ENCODE measurements at places on chromosomes 4 and X.

- no peak for DNase-seq
Observed at GRCh38 chr4:121953860-121954259, 2.0 kb upstream of the TRPC3 start.

- DNase-seq = no peak
Observed at GRCh38 chr4:79044141-79044659, 105.0 kb upstream of the PAQR3 start.

- DNase-seq = no peak
Observed at GRCh38 chr4:114040319-114041116, 61.1 kb upstream of the ARSJ start.

DNA sequence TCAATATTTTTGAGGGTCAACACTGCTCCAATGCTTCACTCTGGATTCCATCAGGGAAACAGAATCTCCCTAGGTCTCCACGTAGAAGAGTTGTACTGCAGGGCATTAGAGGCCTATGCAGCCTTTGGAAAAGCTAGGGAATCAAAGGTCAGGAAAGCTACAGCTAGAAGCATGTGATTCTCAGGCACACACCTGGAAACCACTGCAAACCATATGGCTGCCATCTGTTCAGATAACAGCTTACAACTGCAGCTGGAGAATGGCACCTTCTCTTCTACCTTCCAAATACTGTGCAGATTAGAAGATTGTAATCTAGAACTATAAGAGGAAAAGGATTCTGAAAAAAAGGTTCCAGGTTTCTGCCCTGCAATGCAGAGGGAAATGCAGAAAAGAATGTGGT lies 60.6 kb downstream of the BTC start:
- DNase-seq = no peak

DNA sequence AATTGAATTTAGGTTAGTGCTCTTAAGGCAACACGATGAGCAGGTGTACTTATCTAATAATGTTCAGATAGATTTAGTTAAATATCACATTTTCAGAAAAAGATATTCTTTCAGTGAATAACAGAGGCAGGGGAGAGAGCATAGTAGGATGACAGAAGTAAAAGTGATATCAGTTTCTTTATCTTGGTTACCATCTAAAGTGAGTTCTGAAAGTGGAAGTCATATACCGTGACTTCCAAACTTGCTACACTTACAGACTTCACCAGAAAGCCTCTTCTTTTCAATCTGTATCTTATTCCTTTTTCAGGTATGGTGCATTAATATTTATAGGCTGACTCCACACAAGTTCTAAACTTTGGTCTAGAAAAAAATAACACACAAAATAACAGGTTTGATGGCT lies 124.9 kb downstream of the POU4F2 start:
- no peak for DNase-seq

DNA sequence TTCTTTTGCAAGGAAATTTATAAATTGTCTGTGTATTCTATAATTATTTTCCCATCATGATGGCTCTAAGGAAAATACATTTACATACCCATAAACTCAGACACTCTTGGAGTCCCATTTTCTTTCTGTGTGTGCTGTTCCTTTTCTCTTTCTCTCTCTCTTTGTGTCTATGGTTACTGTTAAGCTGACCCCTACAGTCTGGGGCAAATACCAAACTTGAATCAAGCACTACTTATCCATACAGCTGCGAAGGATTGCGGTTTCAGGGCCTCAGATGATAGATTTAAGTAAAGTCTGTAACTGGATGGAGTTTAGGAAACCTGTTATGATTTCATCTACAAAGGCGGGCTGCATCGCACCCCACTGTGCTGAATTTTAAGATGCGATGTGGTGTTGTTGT lies 150.2 kb downstream of the SHROOM3 start:
- DNase-seq = no peak

- DNase-seq = no peak
Observed at GRCh38 chrX:46463682-46464081, 81.5 kb downstream of the ZNF674 start.

DNA sequence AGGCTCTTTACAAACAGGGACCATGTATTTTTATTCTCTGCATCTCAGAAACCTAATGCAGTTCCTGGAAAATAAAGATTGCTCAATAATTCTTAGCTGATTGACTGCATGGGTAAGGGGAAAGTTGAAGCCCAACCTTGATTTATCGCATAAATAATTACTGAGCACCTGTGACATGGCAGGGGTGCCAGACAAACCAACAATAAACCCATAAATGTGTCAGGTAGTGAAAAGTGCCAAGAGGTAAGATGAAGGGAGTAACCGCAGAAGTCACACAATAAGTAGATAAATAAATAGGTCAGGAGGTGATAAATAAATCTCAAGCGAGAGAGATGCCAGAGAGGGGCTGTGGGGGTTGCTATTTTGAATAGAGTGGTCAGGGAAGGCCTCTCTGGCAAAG lies 20.1 kb upstream of the AP1S2 start:
- DNase-seq = no peak

DNA sequence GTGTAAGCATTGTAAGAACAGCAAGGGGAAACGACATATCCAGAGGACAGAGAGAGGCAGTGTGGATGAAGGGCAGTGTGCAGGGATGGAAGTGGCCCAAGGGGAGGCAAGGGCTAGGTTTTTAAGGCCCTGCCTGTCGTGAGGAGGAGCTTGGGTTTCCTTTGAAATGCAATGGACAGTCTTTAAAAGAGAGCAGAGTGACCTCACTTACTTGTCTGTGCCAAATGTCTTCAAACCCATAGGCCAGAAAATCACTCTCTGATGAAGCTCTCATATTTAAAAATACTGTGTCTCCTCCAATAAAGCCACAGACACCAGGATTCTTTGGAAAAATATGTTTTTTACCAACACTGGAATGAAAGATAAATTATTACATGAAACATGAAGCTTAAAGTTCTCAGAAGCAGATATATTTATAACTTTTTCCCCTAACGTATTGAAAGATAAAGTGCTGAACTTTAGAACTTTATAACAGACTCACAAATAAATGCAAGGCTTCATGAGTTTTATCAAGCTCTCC lies 19.2 kb upstream of the ATXN3L start:
- DNase-seq = no peak

- DNase-seq = no peak
Observed at GRCh38 chr4:55338486-55338885, 7.6 kb upstream of the SRD5A3 start.

GRCh38 chr4:185270037-185270436 lies 60.6 kb downstream of the SNX25 start:
- DNase-seq = no peak

- no peak for DNase-seq
Observed at GRCh38 chr4:1400831-1401408, 5.3 kb downstream of the NKX1-1 start.

GRCh38 chr4:134324179-134324578 lies 122.6 kb upstream of the PABPC4L start:
- no peak for DNase-seq

- DNase-seq = no peak
Observed at GRCh38 chr4:118920247-118920646, 31.6 kb downstream of the SYNPO2 start.

- no peak for DNase-seq
Observed at GRCh38 chrX:46044486-46044885, 500.7 kb downstream of the ZNF674 start.

- DNase-seq = no peak
Observed at GRCh38 chr4:101334963-101335572, 12.3 kb downstream of the PPP3CA start.

DNA sequence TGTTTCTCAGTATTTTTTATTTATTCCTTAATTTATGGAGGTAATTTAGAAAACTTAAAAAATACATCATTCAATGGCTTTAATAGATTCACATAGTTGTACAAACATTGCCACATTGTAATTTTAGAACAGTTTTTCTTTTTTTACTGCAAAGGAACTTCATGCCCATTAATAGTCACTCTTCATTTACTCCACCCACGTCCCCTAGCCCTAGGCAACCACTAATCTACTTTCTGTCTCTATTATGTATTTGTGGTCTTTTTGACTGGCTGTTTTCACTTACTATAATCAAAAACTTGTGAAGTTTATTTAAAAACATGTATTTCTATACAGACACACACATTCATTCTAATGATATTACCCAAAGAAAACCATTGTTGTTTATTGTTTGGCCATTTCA lies 664.8 kb downstream of the GRID2 start:
- DNase-seq = no peak

GRCh38 chrX:111352424-111352823 lies 59.6 kb downstream of the DCX start:
- no peak for DNase-seq

- DNase-seq = no peak
Observed at GRCh38 chrX:126820700-126821420, 1.3 kb downstream of the PRR32 start.

- DNase-seq = no peak
Observed at GRCh38 chr4:156512622-156513021, 459.0 kb downstream of the PDGFC start.

GRCh38 chrX:42708222-42708621 lies 69.7 kb downstream of the PPP1R2C start:
- DNase-seq = no peak

GRCh38 chrX:40094900-40095582 lies 2.7 kb downstream of the BCOR start:
- no peak for DNase-seq

GRCh38 chr4:24497221-24497620 lies 87.1 kb downstream of the DHX15 start:
- no peak for DNase-seq

GRCh38 chr4:31193521-31193920 lies 473.4 kb downstream of the PCDH7 start:
- no peak for DNase-seq

DNA sequence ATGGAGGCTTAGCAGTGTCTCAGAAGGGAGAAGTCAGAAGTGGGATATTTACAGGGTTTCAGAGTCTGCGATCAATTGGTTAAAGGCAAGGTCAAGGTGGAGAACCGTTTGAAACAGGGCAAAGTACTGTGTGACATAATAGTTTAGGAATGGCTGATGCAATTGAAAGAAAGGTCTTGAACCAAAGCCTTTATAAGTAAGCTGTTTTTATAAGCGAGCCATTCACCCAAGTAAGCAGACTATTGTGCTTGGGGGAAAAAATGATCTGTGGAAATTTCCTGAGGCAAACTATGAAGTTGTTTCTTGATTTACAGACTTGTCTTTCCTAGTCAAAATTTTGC lies 327.3 kb downstream of the CAMK2D start:
- DNase-seq = no peak

GRCh38 chr4:19381068-19381467 lies 870.6 kb upstream of the SLIT2 start:
- no peak for DNase-seq

DNA sequence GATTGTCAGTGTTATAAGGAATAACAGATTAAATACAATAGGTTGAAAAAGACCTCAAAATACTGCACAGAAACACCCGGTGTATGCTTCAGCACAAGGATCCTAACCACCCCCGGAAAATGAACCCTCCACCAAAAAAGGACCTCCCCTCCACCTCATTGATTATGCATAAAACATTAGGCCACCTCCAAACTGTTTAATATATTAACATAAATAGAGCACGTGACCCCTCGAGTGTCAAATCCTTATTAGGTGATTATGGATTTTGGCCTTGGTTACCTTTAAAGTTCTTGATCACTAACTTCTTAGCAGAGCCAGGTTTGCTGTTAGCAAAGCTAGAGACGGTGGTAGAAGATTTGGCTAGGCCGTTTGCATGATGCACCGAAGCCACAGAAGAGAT lies 958 bp downstream of the CUL4B start:
- no peak for DNase-seq

DNA sequence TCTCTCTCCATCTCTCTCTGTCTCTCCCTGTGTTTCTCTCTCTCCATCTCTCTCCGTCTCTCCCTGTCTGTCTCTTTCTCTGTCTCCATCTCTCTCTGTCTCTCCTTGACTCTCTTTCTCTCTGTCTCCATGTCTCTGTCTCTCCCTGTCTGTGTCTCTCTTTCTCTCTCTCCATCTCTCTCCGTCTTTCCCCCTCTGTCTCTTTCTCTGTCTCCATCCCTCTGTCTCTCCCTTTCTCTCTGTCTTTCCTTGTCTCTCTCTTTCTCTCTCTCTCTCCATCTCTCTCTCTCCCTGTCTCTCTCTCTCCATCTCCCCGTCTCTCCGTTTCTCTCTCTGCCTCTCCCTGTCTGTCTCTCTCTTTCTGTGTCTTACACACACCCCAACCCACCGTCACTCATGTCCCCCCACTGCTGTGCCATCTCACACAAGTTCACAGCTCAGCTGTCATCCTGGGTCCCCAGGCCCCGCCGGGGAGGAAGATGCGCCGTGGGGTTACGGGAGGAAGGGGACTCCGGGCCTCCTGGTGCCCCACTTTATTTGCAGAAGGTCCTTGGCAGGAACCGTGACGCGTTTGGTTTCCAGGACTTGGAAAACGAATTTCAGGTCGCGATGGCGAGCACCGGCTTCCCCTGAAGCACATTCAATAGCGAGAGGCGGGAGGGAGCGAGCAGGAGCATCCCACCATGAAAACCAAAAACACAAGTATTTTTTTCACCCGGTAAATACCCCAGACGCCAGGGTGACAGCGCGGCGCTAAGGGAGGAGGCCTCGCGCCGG lies 1.2 kb upstream of the SHOX start:
- DNase-seq = no peak

DNA sequence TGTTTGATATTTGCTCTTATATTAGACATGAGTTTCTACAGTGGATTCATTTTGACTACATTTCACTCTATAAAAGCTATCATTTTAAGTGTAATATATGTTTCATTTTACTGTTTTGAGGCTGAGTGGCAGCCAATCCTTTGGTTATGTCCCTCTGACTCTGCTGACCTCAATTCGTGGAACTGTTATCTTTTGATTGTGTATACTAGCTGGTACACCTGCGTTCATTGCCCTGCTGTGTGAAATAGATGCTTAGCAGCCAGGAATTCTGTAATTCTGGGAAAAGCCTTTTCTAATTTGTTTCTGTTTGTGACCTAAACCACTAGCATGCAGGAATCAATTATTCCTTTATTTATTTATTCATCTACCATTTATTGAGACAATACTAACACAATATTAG lies 269.4 kb upstream of the CT83 start:
- DNase-seq = no peak

DNA sequence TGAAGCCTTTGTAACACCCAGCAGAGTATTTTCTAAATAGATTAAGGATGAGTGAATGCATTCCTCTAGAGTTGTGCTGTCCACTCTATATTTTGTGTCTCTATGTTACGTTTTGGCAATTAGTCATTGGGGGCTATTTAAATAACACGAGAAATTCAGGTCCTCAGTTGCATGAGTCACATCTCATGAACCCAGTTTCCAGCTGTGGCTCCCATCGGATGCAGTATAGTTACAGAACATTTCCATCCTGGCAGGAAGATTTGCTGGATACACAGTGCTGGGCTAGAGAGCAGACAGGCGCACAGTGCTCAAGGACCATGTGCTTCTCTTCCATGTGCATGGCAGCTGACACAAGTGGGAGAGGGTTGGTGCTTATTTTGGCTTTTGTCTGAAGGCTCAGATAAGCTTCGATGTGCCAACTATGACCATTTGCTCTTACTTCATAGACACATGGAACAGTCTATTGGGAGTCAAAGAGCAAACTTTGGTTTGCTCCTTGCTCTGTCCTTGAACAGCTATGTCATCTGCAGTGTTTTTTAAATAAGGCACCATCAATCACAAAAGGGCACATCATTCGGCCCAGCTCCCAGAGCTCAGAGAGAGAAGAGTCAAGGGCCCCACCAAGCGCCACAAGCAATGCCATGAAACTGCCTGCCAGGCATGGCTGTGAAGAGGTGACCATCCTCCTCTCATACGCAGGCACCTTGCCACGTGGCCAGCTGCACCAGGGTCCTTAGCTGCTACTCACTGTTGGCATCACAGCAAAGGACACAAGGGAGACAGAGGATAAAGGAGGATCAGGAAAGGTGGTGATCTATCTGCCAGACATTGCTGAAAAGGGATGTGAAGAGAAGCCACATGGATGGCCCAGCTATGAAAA lies 8.1 kb upstream of the STS start:
- no peak for DNase-seq

- DNase-seq = no peak
Observed at GRCh38 chr4:55277011-55277410, 69.0 kb upstream of the SRD5A3 start.

All from occipital lobe (tissue), 3 donors.